Fibroblast of gingiva (primary cell): ENCODE measurements at places on chromosomes 7 and 10.

GRCh38 chr10:130438861-130439260 is 302.7 kb downstream of the GLRX3 start:
- no peak for DNase-seq

- DNase-seq, result no peak
Measured at GRCh38 chr7:147611431-147611830, 979.1 kb upstream of the C7orf33 start.

DNA sequence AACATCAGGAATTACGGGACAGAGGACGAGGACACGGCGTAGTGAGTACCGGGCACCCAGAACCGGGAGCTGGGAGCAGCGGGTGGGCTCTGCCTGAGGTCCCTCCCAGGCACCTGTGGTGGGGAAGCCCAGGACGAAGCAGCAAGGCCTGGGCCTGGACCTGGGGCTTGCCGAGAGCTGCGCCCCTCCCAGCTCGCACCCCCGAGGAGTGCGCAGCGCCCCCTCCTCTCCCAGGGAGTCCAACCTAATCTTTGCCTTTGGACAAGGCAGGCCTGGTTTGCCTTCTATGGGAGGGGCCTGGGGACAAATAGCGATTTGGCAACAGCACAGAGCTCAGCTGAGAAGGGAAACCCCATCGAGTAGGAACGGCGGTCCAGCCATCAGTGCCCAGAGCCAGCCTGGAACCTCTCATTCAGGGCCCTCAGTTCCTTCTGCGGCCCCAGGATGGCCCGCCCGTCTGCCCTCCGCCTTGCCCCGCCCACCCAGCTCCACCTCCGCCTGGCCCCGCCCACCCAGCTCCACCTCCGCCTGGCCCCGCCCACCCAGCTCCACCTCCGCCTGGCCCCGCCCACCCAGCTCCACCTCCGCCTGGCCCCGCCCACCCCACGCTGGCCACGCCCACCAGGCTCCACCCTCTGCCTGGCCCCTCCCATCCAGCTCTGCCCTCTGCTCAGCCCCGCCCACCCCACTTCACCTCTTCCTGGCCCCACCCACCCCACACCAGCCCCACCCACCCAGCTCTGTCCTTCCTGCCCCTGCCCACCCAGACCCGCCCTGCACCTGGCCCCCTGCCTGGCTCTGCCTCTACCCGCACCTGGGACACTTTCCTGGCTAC is 32.5 kb upstream of the KNDC1 start:
- no peak for DNase-seq

- DNase-seq, result no peak
Measured at GRCh38 chr10:101968940-101969321, 87.0 kb downstream of the ARMH3 start.

- no peak for DNase-seq
Measured at GRCh38 chr10:44291091-44291490, 93.8 kb downstream of the CXCL12 start.

- peak; percentile 77 for DNase-seq
Measured at GRCh38 chr10:122126763-122127659, 138.0 kb downstream of the TACC2 start.

DNA sequence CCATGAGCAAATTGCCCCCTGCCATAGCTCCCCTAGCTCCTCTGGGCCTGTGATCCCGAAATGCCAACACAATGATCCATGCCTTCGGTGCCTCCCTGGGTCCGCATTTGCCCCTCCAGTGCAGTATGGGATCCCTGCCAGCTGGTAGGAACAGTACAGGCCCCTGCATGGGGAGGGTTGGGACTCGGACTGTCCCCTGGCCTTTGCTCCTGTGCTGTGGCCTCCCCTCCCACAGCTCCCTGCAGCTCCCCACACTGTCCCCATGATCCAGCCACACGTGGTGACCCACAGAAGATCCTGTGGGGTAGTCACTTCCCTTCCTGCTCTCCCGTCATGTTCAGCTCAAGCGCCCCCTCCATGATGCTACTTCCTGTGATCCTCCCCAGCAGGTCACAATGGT is 140.3 kb downstream of the MAPK8 start:
- no peak for DNase-seq

GRCh38 chr10:89369156-89370105 is 8.4 kb upstream of the IFIT1B start:
- peak; percentile 51 for DNase-seq

DNA sequence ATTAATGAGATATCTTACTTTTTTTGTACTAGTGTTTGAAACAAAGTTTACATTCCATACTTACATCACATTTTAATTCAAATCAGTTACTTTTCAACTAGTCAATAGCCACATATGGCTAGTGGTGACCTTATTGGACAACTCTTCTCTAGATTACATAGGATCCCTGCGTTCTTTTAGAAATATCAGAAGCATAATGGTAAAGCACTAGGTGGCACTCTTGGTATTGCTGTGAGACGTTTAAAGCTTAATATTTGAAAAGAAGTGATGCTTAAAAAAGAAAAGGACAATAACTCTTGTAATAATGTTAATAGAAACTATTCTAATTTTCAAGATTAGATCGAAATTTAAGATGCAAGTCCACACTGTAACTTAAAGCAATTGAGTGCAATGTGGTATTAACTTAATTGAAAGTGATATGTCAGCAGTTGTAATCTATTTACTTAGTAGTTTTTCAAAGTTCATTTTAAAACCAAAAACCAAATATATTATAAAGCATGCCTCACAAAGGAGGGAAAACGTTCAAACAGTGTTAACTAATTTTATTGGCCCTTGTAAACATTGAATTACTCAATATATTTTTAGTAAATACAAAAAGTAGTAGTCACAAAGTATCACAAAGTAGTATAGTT is 339.1 kb downstream of the ATRNL1 start:
- DNase-seq, result no peak

GRCh38 chr7:67843001-67843565 is 846.5 kb downstream of the TYW1 start:
- DNase-seq, result no peak

- no peak for DNase-seq
Measured at GRCh38 chr10:3926675-3927525, 141.9 kb upstream of the KLF6 start.

DNA sequence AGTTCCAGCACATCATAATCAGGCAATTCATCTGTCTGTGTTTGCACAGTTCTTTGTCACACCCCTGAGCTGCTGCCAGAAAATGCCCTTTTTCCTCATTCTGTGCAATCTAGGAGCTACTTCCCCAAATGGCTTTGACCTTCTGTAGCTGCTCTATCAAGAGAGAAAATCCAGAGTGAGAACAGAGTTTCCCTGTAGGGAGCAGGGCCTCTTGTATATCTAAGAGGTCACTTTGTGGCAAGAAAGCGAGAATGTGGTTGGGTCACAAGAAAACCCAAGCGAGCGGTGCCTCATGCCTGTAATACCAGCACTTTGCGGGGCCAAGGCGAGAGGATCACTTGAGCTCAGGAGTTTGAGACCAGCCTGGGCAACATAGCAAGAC is 24.3 kb downstream of the SLC29A3 start:
- no peak for DNase-seq

- no peak for DNase-seq
Measured at GRCh38 chr7:83365746-83366145, 203.1 kb upstream of the PCLO start.

DNA sequence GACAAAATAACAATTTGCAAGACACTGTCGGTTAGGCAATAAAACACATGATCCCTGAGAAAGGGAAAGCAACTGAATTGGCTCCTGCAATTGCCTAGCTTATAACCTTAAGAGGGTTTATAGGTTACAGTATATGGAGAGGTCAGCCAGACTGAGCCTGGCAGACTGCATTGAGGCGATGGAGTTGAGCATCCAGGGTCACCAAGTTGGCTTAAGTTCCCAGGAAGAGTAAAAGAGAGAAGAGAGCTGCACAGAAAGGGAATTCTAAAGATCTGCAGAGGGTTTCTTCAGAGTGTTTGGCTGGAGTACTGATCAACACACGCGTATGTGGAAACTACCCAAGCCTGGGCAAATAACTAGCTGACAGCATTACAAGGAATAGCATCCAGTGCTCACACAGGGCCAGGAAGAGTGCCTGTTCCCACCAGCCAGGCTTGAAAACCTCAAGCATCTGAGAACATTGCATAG is 11.2 kb downstream of the ANKMY2 start:
- peak; percentile 91 for DNase-seq

DNA sequence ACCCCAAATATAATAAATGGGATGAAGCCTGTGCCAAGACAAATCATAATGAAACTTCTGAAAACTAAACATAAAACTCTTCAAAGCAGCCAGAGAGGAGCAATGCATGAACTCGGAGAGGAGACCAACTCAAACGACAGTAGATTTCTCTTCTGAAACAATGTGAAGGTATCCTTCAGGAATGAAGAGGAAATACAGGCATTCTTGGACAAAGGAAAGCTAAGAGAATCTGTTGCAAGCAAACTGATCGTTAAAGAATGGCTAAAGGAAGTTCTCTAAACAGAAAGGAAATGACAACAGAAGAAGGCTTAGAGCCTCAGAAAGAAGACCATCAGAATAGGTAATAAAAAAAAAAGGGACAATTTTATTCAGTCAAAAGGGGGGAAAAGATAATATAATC is 6.6 kb downstream of the GNA12 start:
- no peak for DNase-seq

- peak; percentile 80 for DNase-seq
Measured at GRCh38 chr7:92790992-92791391, 45.4 kb downstream of the CDK6 start.

DNA sequence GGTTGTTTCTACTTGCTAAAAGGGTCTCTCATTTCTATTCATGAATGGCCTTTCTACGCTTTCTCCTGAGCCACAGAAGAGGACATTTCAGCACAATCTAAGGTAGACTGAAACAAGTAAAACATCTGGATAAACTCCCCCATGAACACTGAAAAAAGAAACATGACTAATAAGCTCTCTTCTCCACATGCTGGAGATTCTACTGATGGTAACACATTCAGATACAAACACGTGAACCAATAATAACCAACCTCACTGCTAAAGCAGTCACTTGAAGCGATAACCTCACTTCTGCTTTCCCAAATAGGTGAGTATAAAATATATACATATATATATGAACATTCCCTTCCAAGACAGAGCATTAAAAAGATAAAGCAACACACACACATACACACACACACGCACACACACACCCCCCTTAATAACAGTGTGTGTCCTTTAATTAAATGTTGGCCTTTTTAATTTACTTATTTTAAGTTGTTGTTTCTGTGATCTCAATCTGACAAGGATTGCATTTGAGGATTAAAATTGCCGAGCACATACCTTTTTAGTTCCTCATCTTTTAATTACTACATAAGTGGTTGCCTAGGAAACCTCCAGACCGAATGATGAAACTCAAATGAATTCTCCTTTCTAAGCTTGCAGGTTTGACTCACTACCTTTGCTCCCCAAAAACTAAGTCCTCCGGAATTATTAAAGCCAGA is 292.4 kb upstream of the KLF14 start:
- peak; percentile 71 for DNase-seq

- no peak for DNase-seq
Measured at GRCh38 chr10:100004805-100005510, 4.8 kb downstream of the DNMBP start.

DNA sequence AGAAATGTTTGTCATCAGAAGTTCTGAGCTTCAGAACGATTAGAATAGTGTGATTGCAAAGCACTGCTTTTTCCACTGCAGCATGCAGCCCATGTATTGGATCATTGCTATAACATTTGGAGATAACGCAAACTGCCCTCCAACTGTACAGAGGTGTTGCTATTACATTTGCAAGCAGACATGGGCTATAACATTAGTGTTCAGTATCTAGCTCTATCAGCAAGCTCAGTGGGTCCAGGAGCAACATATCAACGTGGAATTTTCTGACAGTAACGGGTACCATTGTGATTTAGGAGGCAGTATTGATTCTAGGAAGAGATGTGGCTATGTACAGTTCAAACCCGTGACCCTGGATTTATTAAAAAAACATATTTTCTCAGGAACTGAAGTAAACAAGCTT is 75.8 kb downstream of the AGMO start:
- DNase-seq, result no peak
